Hypothalamus (tissue), 51 donors: ENCODE measurements at places on chromosomes 4 and X.

GRCh38 chr4:165454426-165454825 is 75.6 kb downstream of the CPE start:
- DNase-seq, result no peak

GRCh38 chr4:67565284-67565683 is 6.8 kb downstream of the STAP1 start:
- no peak for DNase-seq

DNA sequence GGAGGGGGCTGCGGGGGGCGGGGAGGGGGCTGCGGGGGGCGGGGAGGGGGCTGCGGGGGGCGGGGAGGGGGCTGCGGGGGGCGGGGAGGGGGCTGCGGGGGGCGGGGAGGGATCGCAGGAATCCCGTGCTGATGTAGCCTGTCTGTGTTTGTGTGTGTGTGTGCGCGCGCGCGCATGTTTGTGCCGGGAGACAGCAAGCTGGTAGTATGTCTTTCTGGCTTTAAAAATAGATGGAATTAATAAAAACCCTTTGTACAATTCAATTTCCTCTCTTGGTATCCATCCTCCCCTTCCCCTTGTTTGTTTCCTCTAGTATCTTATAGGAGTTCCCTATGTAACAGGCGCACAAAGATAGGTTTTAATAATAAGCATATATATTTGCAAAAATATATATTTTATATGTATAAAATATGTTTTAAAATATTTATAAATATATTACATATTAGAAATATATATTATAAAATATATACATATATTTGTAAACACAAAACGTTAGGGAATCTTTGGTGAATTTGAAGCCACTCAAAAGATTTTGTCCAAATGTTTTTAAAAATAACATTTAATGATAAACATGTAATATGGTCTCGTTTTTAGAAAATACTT is 782 bp downstream of the ARHGAP24 start:
- DNase-seq, result no peak

DNA sequence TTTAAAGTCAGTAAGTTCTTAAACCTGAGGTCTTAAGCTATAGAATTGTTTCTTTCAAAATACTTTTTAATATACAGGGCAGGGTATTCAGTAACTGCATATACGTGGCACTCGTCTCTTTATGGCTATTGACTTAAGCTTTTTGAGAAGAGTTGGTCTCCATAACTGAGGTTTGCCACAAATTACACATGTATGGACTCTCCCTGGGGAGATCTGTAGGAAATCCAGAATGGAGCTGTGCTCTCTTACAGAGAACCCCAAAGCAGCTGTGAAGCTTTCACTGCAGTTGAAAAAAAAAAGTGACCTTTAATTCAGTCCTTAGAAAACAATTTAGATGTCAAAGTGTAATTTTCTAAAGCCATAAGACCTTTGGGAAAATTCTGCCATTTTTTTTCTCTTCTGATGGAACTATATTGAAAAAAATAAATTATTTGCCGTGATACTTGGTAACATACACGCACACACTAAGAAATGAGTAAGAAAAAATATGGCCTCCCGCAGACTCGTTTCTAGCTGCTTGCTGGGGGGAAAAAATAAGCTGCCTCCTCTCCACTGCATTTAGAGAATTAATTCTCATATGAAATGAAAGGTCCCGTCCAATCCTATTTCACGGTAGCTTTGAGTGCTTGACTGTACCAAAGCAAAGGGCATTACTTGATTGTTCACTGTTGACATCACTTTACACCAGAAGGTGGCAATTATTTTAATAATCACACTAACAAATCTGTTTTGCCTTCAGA is 159.4 kb upstream of the TENM3 start:
- DNase-seq, result no peak

DNA sequence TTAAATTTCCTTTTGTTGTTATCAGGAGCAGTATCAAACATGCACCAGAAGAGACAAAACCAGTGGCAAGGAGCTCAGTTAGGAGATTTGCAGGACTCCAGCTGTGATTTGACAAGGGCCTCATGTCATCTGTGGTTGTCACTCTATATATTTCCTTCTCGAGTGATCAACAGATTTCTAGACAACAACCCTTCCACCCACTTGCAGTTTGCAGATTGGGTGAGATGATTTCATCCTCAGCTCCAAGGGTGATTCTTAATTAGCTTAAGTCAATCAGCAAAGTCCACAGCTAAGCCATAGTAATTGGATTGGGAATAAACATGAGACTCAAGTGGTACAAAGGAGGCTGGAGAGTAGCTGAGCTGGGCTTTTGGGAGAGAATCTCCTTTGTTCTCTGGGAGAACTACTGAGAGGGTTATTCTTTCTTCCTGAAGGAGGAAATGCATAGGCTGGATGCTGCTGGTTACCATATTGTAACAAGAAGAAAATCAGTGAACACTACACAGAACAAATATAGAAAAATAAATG is 192.8 kb downstream of the PPARGC1A start:
- DNase-seq, result no peak

DNA sequence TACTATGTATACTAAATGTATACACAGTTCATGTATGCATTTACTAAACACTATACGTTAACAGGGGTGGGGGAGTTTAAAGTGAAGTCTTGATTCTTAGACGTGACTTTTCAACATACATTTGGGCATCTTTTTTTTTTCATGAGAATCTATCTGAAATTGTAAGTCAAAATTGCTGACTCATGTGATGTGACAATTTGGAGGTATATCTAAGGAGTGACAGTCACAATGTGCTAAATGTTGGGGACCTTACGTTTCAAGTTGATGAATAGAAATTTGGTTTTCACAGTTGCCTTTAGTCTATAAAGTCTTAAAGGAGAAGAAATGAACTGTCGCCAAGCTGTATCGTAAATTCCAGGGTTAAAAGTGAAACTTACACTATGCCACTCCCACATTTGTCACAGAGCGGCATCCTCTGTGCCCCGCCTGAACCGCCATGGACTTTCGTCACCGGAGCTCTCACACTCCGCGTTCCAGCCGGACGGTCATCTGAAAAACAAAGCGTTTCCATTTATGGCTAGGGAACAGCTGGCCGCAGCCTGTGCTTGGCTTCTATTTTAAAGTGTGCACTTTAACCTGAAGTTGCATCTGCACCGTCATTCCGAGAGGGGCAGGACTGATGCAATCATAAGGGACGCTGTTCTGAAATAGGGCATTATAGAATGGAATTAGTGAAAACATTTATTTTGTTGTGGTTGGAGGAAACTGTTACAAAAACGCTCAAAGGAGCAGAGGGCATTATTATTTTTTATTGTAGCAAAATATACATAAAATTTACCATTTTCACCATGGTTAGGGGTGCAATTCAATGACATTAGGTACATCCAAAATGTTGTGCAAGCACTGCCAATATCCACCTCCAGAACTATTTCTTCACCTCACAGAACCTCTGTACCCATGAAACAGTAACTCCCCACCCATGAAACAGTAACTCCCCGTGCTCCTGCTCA is 30.9 kb downstream of the PDLIM3 start:
- DNase-seq, result no peak

DNA sequence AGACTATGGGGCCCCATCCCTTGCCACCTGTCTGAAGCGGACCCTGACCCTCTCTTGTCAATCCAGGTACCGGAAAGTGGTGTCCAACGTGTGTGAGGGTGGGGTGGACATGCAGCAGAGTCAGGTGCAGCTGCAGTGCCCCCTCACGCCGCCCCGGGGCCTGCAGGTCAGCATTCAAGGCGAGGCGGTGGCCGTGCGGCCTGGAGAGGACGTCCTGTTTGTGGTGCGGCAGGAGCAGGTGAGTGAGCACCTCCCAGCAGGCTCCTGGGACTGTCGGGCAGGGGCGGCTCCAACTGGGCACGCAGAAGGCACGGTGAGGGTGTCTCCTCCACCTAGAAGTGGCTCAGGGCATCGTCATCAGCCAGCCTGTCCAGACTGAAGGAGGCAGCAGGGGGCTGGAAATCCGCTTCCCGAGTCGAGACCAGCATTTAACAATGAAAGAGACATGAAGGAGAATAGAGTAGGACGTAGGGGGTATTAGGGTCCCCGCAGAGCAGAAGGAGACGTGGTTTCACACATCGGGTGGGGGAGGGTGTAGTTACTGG is 221.6 kb downstream of the AFAP1 start:
- no peak for DNase-seq

DNA sequence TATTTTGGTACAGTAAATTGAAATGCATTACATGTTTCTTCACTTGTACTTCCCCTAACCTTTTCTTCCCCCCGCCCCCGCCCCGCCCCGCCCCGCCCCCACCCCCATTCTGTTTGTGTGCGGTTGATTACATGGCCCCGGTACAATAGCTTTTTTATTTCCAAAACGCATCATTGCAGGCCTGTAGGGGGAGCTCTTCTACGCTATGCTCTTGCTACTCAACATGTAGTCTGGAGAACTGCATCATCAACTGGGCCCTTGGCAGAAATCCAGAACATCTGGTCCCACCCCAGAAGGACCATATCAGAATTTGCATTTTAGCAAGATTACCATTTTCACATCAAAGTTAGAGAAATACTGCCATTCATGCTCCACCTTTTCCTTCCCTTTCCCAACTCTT is 333.3 kb upstream of the DDX53 start:
- peak; percentile 5 for DNase-seq
